ENCODE measurements at places on chromosomes 1 and 21.

DNA sequence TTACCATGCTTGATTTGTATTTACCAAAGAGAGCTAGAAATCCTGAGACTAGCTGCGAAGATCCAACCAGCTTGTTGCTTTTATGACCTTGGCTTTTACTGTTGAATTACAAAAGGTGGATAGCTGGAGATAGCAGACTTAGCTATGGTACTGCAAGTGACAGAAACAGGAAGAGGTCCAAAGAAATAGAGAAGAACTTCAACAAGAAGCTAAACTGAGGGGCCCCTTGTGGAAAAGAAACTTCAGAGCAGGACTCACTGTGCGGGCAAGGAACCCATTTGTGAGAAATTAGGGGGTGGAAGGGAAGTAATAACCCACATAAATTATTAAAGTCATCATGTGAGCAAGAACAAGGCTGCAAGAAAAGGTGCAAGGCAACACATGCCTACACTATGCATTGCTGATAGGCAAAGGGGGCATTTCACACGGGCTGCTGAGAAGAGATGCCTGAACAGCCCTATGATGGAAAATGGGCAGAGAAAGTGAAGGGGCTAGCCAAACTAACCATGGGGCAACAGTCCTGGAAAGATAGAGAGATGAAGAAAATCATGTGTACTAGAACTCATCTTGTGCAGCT, 116.6 kb upstream of the PRDX6 start:
- DNase-seq = no peak

GRCh38 chr1:16433030-16433429, 4.2 kb downstream of the SPATA21 start:
- DNase-seq = no peak

DNA sequence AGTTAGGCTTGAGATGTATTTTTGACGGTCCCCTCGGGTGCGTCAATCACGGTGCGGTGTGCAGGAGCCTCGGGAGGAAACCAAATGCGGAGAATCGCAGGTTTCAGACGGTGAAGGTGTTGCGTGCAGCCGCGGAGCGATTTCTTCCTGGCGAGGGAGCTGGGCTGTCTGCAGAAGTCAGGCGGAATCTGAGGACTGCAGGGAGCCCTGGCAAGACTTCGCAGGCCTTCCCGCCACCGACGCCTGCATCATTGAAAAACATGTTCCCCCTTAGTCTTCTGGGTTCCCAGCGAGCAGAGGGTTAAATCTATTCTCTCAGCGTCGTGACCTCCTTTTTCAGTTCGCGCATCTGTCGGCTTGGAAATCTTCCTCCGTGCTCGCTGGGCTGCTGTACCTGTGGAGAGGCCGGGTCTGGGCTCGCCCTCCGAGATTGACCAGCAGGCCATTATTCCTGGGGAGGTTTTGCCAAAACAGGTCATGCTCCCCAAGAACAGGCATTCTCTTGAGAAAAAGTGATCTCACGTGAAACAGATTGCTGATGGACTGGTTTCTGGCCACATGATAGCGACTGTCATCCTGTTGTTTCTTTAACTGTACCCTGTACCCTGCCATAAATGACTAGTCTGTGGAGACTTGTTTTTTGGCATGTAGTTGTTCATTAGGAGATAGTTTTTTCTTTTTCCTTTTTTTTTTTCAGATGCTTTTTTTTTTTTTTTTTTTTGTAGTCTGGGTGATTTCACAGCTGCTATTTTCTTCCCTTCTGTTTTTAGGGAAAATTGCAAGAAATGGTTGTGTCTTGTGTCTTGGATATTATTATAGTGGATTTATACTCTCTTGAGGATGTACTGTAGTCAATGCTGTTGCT, 894 bp downstream of the EPB41 start:
- peak; percentile 52 for DNase-seq

GRCh38 chr1:50251702-50252101, 143.0 kb downstream of the ELAVL4 start:
- no peak for DNase-seq

DNA sequence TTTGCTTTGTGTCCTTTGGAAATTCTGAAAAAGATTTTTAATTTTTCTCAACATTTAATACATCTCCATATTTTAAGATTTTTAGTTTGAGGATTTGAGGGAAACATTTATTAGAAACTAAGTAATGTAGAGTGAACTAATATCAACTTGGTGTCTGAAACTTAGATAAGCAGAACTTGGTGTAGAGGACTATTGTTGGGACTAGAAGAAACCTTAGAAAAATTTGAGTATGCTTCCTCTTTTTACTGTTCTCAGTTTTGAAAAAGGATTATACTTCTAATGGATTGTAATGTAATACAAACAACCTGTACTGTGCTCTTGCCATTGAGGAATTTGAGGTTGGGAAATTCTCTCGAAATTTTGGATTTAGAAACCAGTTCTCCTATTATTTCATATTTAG, 2.4 kb downstream of the FNBP1L start:
- no peak for DNase-seq

- no peak for DNase-seq
Measured at GRCh38 chr1:29958271-29958670, 721.9 kb downstream of the PTPRU start.

GRCh38 chr1:175221557-175222175, 29.1 kb upstream of the KIAA0040 start:
- DNase-seq = no peak

- no peak for DNase-seq
Measured at GRCh38 chr1:55333461-55333860, 118.3 kb upstream of the USP24 start.

- no peak for DNase-seq
Measured at GRCh38 chr1:48261881-48262400, 39.4 kb downstream of the SLC5A9 start.

GRCh38 chr1:226653311-226653921, 85.7 kb downstream of the ITPKB start:
- peak; percentile 76 for DNase-seq

GRCh38 chr1:211551638-211552460, 27.1 kb downstream of the SLC30A1 start:
- no peak for DNase-seq

- DNase-seq = no peak
Measured at GRCh38 chr1:112465122-112465521, 43.6 kb upstream of the WNT2B start.

GRCh38 chr1:20663365-20663764, 2.2 kb upstream of the DDOST start:
- DNase-seq = no peak

- no peak for DNase-seq
Measured at GRCh38 chr1:68308034-68308433, 75.7 kb upstream of the WLS start.

Data from CD4-positive, alpha-beta T cell treated with Interleukin-4 for 4 hours (primary cell).